Large intestine (tissue), 12 donors: ENCODE measurements at places on chromosomes 12 and 14. TPM values are rescaled to one million over a fixed set of nuclear protein-coding genes. Genes with fewer than 3 reads are reported as not detected.

Gene BCL7A
- 11.5 TPM for polyA plus RNA-seq

Gene SPIC
- 0.13 TPM for polyA plus RNA-seq

Gene KRT72
- 2.0 TPM for polyA plus RNA-seq

Gene TTLL5
- 15.2 TPM for polyA plus RNA-seq

Gene VDR
- 11.3 TPM for polyA plus RNA-seq

Gene RND1
- polyA plus RNA-seq, result 1.3 TPM

Gene RNU4-1
- not detected for polyA plus RNA-seq

Gene TSHR
- polyA plus RNA-seq, result 0.16 TPM

Gene RPS6KL1
- polyA plus RNA-seq, result 5.4 TPM

Gene LRP1-AS
- polyA plus RNA-seq, result 1.7 TPM

Gene CLEC4C
- polyA plus RNA-seq, result 0.07 TPM

GRCh38 chr14:91879196-91879595, 11.9 kb upstream of the TC2N start:
- H3K4me3 ChIP-seq, result no peak overlapping the region
- no peak overlapping the region for H3K27ac ChIP-seq
- no peak for DNase-seq
- peaks cover 9% of the 10 kb centered on the region for H3K4me1 ChIP-seq
- peaks cover 25% of the 10 kb centered on the region for H3K36me3 ChIP-seq

GRCh38 chr12:23222801-23223200, 597.8 kb downstream of the ETNK1 start:
- peaks cover 3% of the 10 kb centered on the region for H3K4me1 ChIP-seq
- DNase-seq, result no peak
- no peak overlapping the region for H3K27ac ChIP-seq
- H3K27me3 ChIP-seq, result peaks cover 19% of the 10 kb centered on the region
- H3K36me3 ChIP-seq, result no peaks in the 10 kb centered on the region

- peak overlapping the region; percentile 28 for H3K4me3 ChIP-seq
- H3K27me3 ChIP-seq, result peaks cover 21% of the 10 kb centered on the region
- no peaks in the 10 kb centered on the region for H3K36me3 ChIP-seq
- H3K4me1 ChIP-seq, result no peaks in the 10 kb centered on the region
- no peak overlapping the region for H3K27ac ChIP-seq
Measured at GRCh38 chr12:128365651-128366231, 98.8 kb downstream of the TMEM132C start.

GRCh38 chr14:104049576-104050240, 35.8 kb upstream of the ASPG start:
- no peaks in the 10 kb centered on the region for H3K4me1 ChIP-seq
- no peak overlapping the region for H3K27ac ChIP-seq
- H3K4me3 ChIP-seq, result no peak overlapping the region
- H3K36me3 ChIP-seq, result no peaks in the 10 kb centered on the region
- DNase-seq, result no peak

DNA sequence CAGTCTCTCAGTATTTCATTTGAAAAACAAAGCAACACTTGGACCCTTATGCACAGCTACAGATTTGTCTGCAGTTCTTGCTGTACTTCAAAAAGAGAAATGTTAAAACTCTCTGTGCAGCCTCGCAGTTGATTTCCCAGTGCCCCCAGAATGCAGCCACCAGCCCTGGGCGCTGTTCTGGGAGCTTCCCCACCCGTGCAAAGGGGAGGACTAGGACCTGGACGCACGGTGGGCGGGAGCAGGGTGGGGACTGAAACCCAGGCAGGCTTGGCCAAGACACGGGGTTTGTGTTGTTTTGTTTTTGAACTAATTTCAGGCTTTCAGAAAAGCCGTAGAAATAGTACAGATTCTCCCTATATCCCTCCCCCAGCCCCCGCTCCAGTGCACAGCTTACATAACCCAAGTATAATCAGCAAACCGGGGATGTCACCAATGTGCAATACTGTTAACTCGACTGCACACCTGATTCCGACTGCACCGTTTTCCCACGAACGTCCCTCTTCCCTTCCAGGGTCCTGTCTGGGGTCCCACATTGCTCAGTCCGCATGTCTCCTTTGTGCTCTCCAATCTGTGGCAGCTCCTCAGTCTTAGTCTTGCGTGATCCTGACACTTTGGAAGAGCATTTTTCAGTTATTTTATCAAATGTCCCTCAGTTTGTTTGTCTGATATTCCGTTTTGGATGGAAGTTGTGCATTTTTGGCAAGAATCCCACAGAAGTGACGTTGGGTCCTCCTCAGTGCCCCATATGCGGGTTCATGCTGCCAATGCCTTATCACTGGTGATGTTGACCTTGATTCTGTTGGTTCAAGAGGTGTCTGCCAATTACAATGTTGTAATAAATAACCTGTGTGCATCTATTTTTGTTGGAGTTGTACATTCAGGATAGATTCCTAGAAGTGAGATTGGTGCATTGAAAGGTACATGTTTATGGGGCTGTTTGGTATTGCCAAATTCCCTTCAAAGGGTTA, 95.9 kb downstream of the SETD3 start:
- no peak for DNase-seq
- no peaks in the 10 kb centered on the region for H3K36me3 ChIP-seq
- H3K4me3 ChIP-seq, result no peak overlapping the region
- H3K4me1 ChIP-seq, result peaks cover 4% of the 10 kb centered on the region

- H3K4me3 ChIP-seq, result no peak overlapping the region
- no peaks in the 10 kb centered on the region for H3K27me3 ChIP-seq
- peak; percentile 69 for DNase-seq
- H3K27ac ChIP-seq, result peak overlapping the region; percentile 25
- peaks cover 24% of the 10 kb centered on the region for H3K4me1 ChIP-seq
Measured at GRCh38 chr12:54262403-54262925, 17.5 kb downstream of the CBX5 start.

DNA sequence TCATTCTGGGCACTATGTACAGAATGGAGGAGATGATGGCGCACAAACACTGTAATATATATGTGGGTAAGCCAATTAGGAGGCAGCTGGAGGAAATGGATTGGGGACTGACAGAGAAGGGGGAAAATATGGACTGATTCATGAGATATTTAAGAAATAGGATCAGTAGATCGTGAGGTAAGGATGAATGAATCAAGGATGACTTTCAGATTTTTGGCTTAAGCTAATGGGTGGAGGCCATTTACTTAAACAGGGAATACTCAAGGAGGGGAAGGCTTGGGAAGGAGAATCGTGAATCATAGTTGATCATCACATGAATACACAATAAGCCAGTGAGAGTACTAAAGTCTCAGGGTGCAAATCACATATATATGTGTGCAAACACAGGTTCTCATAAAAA, 11.2 kb upstream of the GNPNAT1 start:
- H3K36me3 ChIP-seq, result no peaks in the 10 kb centered on the region
- no peaks in the 10 kb centered on the region for H3K27me3 ChIP-seq
- no peak overlapping the region for H3K4me3 ChIP-seq
- DNase-seq, result no peak

DNA sequence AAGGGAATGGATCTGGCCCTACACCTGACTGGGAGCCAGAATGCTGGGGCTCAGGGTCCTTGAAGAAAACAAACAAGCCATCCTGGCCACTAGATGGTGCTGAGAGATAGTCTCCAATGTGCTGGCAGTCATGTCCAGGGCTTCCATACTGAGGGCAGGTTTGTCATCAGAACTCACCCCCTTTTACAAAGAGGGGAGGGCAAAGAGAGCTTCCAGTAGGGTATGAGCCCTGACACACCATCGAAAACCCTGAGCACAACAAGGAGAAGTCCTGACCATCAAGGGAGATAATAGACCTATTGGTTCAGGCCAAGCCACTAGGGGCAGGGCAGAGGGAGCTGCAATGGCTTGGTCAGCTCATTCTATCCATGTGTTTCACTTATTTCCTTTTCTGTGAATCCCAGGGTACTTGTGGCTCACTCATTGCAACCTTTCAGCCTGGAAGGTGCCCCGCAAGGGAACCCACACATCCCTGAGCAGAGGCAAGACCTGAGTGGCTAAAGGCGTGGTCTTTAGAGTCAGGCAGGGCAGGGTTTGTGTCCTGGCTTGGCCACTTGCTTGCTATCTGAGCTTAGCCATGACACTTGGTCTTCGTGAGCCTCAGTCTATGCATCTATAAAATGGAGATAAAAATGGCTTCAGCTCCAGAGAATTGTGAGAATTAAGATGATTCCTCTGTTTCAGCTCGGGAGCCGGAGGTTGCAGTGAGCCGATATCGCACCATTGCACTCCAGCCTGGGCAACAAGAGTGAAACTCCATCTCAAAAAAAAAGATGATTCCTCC, 6.2 kb upstream of the PLEKHH1 start:
- DNase-seq, result peak; percentile 54
- peaks cover 9% of the 10 kb centered on the region for H3K4me1 ChIP-seq
- H3K4me3 ChIP-seq, result no peak overlapping the region
- H3K36me3 ChIP-seq, result no peaks in the 10 kb centered on the region

DNA sequence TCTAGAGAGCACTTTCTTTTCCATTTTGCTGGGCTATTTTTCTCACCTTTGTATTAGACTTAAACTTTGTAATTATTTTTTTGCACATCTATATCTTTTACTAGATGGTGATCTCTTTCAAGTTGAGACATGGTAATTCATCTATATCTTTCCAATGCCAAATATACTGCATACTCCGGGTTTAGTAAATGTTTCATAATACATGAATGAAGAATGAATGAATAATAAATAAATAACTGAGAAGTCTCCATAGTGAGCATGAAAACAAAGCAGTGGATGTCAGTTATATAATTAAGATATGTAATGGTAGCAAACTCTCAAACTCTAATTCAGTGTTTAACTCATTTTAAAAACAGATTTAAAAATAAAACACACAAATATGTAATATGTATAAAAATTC, 342.5 kb upstream of the KITLG start:
- DNase-seq, result no peak
- H3K27ac ChIP-seq, result no peak overlapping the region

DNA sequence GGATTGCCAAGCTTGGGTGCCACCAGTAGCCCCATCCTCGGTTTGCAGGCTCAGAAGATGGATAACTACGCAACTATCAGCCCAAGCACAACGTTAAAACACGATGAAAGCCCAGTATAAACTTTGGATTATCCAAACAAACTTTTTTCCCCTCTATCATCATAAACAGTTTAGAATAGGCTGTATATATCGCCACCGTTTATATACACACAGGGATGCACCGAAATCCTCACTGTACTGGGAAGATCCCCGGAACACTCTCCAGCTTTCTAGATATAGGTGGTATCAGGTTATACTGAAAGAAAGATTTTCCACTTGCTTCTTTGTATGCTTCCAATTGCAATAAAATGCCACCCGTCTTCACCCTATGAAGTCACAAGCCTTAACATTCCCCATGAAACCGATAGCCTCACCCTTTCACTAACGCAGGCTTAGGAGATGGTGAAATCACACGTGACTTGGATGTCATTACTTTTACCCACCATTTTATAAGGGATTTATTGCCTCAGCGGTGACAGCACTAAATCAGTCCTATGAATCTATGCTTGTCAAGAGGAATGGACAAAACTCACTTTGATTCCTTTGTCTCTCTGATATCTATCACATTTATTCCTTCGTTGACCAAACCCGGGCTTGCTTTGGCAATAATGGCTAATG, 207.6 kb upstream of the FOXN3 start:
- H3K27me3 ChIP-seq, result no peaks in the 10 kb centered on the region
- DNase-seq, result no peak
- H3K4me3 ChIP-seq, result no peak overlapping the region

DNA sequence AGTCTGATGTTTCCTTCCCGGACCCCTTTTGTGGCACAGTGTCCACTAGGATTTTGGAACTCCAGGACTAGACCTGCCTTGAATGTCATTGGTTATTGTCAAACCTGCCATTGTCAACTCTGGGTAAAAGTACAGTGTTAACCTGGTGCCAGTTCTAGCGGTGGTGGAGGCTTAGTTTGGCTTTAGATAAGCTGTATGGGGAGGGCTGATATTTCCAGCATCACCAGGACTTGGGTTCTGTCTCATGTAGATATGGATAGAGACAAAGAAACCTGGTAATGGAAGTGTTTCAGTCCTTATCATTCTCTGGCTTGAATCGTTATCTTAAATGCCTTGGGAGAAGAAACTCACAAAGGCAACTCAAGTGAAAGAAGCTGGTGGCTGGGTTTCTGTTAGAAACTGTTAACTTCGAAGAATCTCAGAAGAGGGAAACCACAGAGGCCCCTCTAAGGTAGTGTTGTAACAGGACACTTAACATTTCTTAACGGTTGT, 10.6 kb downstream of the CHST11 start:
- no peaks in the 10 kb centered on the region for H3K27me3 ChIP-seq
- H3K36me3 ChIP-seq, result no peaks in the 10 kb centered on the region
- no peak overlapping the region for H3K4me3 ChIP-seq
- H3K4me1 ChIP-seq, result no peaks in the 10 kb centered on the region
- H3K27ac ChIP-seq, result no peak overlapping the region

GRCh38 chr12:52246720-52247621, 13.9 kb downstream of the KRT7 start:
- H3K4me3 ChIP-seq, result no peak overlapping the region
- DNase-seq, result peak; percentile 60
- H3K27ac ChIP-seq, result no peak overlapping the region

GRCh38 chr12:122870867-122871664, 24.9 kb downstream of the VPS37B start:
- H3K4me1 ChIP-seq, result peaks cover 28% of the 10 kb centered on the region
- H3K27ac ChIP-seq, result peak overlapping the region; percentile 76
- H3K36me3 ChIP-seq, result peaks cover 50% of the 10 kb centered on the region

DNA sequence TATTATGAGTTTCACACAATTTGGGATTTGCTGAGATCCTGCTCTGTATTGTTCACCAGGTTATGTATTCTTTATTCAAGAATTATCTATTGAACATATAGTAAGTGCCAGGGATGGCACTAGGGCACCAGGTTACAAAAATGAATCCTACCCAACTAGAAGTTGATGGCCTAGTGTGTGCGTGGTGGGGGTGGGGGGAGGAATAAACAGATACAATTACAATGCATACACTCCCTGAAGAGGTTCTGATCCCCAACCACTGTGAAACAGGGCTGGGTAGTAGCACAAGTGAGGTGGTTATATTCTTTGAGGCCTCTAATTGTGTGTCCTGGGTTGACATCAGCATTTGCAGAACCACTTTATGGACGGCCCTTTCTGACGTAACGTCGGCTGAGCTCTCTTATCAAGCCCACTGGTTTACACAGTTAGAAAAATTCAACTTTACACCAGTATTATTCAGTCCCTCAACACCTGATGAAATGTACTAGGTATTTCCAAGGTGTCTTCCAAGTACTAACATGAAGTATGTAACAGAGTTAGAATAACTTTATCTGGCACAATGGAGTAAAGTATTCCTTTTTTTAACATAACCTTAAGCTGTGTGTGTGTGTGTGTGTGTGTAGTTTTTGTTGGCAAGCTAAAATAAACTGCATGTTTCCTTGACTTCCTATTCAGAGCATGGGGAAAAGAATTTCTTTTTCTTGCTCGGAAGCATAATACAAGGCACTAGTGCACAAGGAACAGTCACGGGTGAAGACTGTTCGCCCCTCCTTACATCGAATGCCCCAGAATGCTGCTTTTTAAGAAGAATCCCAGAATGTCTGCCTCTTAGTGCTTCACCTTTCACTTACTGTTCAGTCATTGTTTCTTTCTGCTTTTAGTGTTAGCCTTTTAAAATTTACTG, 8.1 kb upstream of the GLRX5 start:
- peaks cover 11% of the 10 kb centered on the region for H3K4me1 ChIP-seq
- no peak overlapping the region for H3K4me3 ChIP-seq
- no peak overlapping the region for H3K27ac ChIP-seq
- no peak for DNase-seq
- H3K36me3 ChIP-seq, result no peaks in the 10 kb centered on the region
